ENCODE measurements at places on chromosomes 16 and 17. TPM values are rescaled to one million over a fixed set of nuclear protein-coding genes. Genes with fewer than 3 reads are reported as not detected.

IRX3 gene
- total RNA-seq: not detected

SPATA32 gene
- total RNA-seq: 0.37 TPM

DNA sequence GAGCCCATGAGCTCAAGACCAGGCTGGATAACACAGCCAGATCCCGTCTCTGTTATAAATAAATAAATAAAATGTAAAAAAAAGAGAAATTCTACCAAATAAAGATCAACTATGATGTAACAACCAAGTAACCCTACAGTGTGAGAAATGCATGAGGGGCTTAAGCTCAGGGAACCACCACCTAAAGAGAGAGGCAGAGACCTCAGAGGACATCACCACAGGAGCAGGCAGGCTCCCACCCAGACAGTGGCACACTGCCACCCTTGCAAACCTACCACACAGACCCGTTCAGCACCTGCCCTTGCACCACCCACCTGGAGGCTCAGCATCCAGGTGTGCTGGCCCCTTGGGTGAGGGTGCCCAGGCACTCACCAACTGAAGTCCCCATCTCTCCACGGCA lies 45.6 kb downstream of the ANKRD11 start:
- DNase-seq: no peak

DNA sequence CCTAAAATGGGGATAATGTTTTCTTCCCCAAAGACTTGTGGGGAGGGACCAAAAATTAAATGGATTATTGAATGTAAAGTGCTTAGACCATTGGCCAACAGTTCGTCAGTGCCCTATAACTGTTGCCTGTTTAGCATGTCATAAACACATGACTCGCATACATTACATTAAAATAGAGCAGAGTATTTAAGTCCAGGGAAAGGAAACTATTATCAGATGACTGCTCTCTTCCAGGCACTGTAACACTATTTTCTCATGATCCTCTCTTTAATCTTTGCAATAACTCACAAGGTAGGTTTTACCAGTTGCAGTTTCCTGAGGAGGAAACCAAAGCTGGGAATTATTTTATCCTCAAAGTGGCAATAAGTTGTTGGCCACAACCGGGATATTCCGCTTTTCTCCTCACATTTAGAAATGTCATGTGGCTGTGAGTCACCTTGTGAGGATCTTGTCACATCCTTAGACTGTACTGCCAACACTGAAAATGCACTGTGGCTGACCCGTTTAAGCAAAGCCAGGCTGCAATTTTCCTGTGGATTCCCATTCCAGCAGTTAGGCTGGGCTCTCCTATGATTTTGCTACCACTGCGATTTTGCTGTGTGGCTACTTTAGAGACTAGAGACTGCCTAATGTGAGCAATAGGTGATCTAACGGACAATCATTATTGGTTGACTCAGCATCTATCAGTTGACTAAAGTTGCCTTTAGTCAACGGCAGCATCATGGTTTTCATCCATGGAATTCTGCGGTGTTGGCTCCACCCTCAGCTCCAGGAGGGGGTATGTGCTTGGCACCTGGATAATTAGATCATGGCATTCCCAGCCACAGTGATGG lies 58.3 kb upstream of the DHX40 start:
- no peak for DNase-seq

GRCh38 chr16:27156579-27156978 lies 46.7 kb upstream of the KDM8 start:
- no peak for DNase-seq

CA7 gene
- total RNA-seq: not detected

ZC3H7A gene
- total RNA-seq: 150 TPM

PIMREG gene
- 13.1 TPM for total RNA-seq

- peak; percentile 53 for DNase-seq
These were observed 6.1 kb upstream of the SERPINF2 start for GRCh38 chr17:1736348-1737281.

GRCh38 chr16:50842589-50842988 lies 100.7 kb downstream of the CYLD start:
- DNase-seq: no peak
